ENCODE measurements at places on chromosomes 12 and 14.

GRCh38 chr12:105862163-105862821 lies 276.5 kb downstream of the NUAK1 start:
- DNase-seq, result no peak

DNA sequence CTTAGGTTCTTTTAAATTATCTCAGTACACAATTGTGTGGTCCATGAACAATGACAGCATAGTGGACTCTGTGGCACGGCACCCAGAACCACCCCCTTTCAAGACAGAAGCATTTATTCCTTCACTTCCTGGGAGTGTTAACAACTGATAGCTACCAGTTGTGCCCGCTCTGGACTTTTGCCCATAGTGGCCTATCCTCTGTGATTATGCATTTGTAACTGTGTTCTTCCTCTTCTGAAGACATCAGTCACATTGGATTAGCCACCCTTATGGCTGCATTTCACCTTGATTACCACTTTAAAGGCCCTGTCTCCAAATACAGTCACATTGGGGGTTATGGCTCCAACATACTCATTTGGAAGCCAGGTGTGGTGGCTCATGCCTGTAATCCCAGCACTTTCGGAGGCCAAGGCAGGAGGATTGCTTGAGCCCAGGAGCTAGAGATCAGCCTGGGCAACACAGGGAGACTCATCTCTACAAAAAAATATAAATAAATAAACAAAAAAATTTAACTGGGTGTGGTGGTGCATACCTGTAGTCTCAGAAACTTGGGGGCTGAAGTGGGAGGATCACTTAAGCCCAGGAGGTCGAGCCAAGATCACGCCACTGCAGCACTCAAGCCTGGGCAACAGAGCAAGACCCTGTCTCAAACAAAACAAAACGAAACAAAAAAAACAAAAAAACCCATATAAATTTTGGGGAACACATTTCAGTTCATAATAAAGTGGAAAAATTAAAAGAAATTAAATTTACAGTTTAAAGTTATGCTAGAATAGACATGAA lies 27.6 kb upstream of the PHC1 start:
- DNase-seq, result no peak

GRCh38 chr14:36916668-36917067 lies 255.0 kb downstream of the PAX9 start:
- no peak for DNase-seq

DNA sequence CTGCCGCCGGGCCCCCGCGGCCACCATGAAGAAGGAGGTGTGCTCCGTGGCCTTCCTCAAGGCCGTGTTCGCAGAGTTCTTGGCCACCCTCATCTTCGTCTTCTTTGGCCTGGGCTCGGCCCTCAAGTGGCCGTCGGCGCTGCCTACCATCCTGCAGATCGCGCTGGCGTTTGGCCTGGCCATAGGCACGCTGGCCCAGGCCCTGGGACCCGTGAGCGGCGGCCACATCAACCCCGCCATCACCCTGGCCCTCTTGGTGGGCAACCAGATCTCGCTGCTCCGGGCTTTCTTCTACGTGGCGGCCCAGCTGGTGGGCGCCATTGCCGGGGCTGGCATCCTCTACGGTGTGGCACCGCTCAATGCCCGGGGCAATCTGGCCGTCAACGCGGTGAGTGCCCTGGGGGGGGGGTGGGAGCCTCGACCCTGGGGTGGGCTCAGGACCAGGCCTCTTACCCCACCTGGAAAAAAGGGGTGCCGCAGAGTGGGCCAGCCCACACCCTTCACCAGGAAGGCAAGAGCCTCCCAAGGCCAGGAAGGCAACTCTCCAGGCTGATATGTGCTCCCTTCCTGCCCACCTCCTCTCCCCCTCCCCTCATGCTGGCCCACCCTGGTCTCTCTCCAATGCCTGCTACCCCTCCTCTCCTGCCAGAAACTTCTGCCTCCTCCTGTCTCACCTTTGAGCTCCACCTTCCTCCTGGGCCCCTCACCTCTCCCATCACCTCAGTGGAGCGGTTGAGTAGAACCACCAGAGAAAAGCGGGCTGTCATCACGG lies 507 bp downstream of the AQP5 start:
- no peak for DNase-seq

GRCh38 chr12:39617887-39618286 lies 1.7 kb downstream of the ABCD2 start:
- DNase-seq, result no peak

GRCh38 chr12:130300737-130301535 lies 36.8 kb upstream of the PIWIL1 start:
- DNase-seq, result no peak

- no peak for DNase-seq
These were observed 16.2 kb downstream of the OTX2 start for GRCh38 chr14:56794088-56794556.

DNA sequence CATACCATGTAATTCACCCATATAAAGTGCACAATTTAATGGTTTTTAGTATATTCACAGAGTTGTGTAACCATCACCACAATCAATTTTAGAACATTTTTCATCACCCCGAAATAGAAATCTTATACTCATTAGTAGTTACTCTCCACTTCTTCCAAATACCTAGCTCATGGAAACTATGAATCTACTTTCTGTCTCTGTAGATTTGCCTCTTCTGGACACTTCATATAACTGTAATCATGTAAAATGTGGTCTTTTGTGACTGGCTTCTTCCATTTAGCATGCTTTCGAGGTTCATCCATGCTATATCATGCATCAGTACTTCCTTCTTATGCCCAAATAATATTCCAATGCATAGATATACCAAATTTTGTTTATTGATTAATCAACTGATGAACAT lies 10.8 kb downstream of the DNAI7 start:
- no peak for DNase-seq

DNA sequence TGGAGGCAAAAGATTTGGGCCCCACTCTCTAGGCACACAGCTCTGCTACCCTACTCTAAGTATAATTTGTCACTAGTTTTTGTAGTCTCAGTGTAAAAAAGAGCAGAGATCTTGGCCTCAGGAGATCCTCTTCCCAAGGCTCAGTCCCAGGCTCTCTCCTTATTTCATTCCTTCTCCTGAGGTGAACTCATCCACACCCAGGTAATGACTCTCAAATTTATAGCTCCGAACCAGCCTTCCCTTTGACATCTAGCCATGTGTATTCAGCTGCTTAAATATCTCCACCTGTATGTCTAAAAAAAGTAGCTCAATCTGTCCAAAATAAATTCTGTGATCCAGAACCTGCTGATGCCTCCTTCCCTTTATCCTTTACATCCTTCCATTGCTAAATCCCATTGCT lies 173.5 kb upstream of the HIF1A start:
- DNase-seq, result no peak

- no peak for DNase-seq
These were observed 1.8 kb upstream of the WNK1 start for GRCh38 chr12:750366-751191.

DNA sequence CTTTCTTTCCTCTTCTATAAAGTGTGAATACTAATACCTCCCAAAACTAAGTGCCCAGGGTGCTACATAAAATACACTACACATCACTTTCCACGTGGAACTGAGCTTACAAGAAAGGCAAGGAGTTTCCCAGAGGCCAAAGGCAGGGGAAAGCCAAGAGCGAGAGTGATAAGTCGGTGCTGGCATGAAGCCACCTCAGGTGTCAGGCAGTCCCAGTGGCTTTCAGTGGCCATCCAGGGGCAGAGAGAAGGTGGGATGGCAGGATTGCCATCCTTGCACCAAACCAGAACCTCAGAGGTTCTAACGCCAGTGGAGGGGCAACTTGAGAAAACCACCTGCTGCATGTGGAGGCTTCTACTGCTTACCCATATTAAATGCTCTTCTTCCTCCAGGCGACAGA lies 79.7 kb upstream of the DIO3 start:
- DNase-seq, result no peak

- DNase-seq, result no peak
These were observed 473 bp upstream of the TMEM19 start for GRCh38 chr12:71685312-71685906.

GRCh38 chr14:58733451-58734208 lies 95.9 kb downstream of the DACT1 start:
- DNase-seq, result no peak

- DNase-seq, result no peak
These were observed 78.4 kb upstream of the PARP11 start for GRCh38 chr12:3951380-3952135.

GRCh38 chr12:18402872-18403611 lies 141.7 kb downstream of the PIK3C2G start:
- no peak for DNase-seq

GRCh38 chr12:80939231-80939950 lies 1.7 kb upstream of the LIN7A start:
- no peak for DNase-seq

DNA sequence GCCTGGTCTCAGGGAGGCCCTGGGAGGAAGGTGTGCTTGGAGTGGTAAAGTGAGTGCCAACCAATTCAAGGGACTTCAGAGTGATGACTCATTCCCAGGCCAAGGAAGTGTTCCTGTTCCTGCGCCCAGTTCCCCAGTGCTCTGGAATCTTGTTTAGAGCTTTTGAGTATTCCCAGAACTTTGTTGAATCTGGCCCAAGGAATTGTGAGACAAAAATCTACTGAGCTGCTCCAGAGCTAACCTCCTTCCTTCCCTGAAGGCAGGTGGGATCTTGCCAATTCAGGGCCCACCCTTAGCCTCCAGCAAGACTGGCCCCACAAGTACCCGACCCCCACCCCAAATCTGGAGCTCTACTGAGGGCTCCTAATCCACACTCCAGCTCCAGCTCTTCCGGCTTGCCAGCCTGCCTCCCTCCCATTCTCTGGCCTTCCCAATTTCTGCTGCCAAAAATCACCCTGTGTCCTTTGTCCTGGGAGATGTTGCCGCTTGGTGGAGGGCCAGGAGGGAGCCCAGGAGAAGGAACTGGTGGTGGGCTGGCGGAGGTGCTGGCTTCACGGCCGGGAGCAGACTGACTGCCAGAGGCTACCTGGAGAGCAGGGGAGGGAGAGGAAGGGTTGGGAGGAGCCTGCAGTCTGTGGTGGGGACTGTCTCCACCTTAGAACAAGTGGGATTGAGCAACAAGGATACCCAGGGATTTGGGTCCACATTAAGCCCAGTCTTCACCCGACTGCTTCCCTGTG lies 2.0 kb upstream of the ATN1 start:
- DNase-seq, result no peak

- no peak for DNase-seq
These were observed 9.2 kb upstream of the RILPL2 start for GRCh38 chr12:123445388-123446332.

DNA sequence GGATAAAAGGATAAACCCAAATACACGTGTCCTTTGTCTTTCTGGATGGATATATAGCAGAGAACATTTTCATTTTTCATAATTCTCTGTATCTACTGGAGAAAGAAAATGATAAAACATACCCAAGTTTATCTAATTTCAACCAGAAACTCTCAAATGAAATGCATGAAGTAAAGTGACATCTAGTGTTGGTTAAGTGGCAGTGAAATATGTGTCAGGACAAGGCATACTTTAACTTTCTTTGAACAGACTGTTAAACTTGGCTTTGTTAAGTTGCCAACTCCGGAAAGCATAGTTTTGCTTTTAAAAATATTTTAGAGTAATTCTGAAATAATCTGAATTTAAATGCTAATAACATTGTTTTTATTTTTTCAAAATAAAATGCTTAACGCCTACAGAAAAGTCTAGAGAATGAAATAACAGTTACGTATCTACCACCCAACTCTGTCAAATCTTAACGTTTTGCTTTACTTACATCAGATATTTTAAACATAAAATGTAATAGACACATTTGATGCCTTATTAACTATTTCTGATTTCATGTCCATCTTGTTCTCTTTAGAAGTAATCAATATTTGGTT lies 25.2 kb upstream of the NTN4 start:
- DNase-seq, result no peak

GRCh38 chr12:78321696-78322095 lies 491.0 kb downstream of the NAV3 start:
- no peak for DNase-seq

DNA sequence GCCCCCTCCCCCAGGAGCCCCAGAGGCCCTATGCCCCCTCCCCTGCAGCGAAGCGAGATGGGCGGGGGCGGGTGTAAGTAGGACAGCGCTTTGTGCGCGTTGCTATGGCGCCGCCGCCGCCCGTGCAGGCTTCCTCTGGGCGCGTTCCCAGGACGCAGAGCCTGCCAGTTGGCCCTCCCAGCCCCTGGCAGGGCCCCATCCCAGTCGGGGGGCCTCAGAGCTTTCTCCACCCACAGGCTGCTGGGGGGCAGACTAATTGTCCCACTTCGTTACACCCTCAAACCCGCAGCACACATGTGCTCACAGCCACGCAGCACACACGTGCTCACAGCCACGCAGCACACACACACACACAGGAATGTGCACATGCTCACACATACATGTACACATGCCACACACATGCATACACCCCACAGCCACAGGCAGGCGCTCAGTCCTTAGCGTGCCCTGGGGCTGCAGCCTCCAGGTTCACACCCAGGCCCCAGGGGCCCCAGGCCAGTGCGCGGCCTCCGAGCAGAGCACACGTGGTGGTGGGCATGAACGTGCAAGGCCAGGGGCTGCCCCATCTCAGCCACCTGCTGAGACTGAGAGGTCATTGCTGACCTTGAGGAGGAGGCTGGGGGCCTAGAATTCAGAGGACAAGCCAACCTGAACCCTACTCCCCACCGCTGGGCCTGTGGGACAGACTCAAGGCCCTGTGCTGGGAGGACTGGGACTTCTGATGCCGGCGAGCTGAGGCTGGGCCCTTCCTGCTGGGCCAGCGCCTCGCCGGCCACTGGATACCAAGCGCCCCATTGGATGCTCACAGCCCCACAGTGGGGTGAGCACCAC lies 15.6 kb downstream of the TRMT61A start:
- no peak for DNase-seq

- no peak for DNase-seq
These were observed 51.3 kb upstream of the PLBD1 start for GRCh38 chr12:14618983-14619382.

DNA sequence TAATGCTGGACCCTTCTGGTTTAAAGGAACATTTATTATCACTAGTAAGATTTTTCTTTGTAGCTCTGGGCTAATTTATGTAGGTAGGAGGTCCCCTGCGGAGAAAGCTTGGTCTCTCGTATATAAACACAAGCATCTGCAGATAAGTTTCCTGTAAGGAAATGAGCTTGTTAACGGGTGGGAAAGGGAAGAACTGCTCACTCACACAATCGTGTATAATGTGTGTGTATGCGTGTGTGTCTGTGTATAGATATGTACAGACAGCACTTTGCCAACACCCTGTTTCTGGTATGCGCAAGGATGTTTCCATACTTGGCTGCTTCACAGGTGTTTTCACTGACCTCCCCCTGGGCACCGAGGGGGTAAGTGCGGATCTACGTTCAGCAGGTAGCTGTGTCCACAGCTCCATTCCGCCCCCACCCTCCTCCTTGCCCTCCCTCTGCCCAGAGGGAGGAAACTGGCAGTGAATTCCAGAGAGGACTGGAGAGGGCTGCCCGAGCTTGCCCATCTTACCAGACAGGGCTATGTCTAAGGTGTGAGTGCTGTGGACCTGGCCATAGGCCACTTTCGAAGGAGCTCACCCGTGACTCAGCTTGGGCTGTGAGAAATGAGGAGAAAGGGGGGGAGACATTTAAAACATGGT lies 65.2 kb downstream of the NINJ2 start:
- no peak for DNase-seq

- no peak for DNase-seq
These were observed 68.8 kb upstream of the SLC8A3 start for GRCh38 chr14:70257526-70257925.

GRCh38 chr14:73283608-73284379 lies 46.5 kb downstream of the PAPLN start:
- DNase-seq, result no peak
